ENCODE measurements at places on chromosomes 5 and 9.

DNA sequence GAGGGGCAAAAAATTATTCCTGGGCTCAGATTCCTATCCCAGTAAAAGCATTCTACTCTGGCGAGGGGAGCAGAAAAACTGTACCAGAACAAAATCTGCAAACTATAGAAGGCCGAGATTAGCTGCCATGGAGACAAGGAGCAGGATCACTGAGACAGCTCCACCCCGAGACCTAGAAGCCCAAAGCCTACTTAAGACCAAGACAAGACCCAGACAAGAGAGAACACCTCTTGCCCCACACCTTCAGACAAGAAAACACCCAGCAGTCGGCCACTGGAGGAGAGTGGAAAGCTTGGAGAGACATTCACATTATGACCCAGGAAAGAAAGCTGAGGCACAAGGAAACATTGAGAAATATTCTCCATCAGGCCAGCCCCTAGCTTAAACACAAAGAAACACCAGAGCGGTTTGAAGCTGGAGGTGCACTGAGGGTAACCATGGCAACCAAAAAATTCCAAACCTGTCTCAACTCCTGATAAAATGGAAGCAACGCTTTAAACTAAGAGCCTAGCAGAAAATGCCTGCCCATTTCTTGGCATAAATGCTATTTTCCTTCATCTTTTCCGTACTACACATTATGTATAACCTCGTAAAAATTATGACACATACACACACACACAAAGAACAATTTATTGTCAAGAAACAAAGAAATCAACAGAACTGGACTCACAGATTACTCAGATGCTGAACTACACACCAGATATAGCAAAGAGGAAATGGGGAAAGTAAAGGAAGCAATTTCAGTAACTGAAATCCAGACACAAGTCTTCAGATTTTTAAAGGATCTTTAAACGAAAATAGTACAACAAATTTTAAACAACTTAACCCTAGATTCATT is 53.8 kb upstream of the FTMT start:
- no peak for DNase-seq

DNA sequence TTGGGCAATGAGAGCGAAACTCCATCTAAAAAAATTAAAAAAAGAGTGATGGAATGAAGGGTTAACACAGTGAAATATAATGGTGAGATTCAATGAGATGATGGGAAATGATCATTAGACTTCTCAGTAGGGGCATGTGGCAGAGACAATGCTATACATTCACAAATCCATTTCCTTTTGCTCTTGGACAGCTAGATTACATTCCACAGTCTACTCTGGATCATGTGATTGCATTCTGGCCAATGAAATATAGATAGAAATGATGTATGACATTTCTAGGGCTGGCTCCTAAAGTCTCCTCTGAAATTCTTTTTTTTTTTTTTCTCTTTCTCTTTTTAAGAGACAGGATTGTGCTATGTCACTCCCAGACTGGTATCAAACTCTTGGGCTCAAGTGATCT is 3.8 kb upstream of the GALT start:
- DNase-seq, result no peak

- DNase-seq, result no peak
Observed at GRCh38 chr5:142263346-142263745, 61.5 kb downstream of the SPRY4 start.

GRCh38 chr5:180423598-180423997 is 70.5 kb upstream of the GFPT2 start:
- no peak for DNase-seq

GRCh38 chr5:109868737-109869136 is 179.0 kb downstream of the MAN2A1 start:
- DNase-seq, result no peak

- no peak for DNase-seq
Observed at GRCh38 chr9:22913026-22913425, 466.4 kb downstream of the DMRTA1 start.
